ENCODE measurements at places on chromosomes 7 and 10.
A peak's percentile ranks its signal among the peaks of the same experiment; 100 is the strongest.

- DNase-seq: peak; percentile 74
These were observed 10.4 kb downstream of the ATG9B start for GRCh38 chr7:151013733-151014497.

DNA sequence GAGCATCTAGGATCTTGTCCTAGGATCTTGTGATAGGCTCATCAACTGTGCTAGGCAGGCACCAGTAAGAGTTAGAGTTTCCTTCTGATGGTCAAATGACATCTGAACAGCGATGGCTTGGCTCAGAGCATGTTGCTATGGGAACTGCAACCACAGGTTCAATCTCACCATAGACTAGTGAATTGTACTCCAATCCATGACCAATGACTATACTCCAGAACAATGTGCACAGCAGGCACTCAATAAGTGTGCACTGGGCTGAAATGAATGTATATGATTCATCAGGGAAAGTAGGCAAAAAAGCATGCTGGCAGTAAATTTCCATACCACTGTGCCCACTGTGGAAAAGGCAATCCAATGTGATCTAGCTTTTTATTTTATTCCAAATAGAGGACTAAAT lies 163.6 kb upstream of the HPS1 start:
- DNase-seq: no peak

DNA sequence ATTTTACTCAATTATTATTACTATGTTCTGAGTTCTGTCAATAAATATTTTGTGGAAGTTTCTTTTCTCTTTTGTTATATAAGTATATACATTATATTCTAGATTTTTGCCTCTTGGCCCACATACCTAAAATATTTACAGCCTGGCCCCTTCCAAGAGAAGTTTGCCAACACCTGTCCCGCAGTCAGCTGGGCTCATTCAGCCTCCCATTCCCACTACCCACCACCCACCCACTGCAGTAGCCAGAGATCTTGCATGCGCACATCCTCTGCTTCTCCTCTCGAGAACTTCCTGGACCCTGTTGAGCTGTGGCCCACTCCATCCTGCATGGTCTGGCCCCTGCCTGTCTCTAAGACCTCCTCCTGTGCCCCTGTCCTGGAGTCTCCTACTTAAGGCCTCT lies 33.6 kb downstream of the WIPF3 start:
- DNase-seq: no peak

DNA sequence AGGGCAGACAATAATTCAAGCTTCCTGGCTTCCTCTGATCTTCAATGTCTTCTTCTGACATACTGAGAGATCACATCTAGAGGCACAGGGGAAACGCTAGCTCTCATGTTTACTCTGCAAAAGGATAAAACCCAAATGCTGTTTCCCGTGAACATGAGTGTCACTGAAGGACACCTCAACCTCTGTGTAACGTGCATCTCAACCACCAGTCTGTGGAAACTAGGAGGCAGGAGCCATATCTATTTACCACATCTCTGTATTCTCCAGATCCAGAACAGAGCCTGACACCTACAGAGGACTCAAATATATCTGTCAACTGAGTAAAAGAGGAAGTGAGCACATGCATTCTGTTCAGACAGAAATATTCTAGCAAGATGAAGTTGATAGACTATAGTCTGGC lies 140.3 kb upstream of the TARP start:
- no peak for DNase-seq

DNA sequence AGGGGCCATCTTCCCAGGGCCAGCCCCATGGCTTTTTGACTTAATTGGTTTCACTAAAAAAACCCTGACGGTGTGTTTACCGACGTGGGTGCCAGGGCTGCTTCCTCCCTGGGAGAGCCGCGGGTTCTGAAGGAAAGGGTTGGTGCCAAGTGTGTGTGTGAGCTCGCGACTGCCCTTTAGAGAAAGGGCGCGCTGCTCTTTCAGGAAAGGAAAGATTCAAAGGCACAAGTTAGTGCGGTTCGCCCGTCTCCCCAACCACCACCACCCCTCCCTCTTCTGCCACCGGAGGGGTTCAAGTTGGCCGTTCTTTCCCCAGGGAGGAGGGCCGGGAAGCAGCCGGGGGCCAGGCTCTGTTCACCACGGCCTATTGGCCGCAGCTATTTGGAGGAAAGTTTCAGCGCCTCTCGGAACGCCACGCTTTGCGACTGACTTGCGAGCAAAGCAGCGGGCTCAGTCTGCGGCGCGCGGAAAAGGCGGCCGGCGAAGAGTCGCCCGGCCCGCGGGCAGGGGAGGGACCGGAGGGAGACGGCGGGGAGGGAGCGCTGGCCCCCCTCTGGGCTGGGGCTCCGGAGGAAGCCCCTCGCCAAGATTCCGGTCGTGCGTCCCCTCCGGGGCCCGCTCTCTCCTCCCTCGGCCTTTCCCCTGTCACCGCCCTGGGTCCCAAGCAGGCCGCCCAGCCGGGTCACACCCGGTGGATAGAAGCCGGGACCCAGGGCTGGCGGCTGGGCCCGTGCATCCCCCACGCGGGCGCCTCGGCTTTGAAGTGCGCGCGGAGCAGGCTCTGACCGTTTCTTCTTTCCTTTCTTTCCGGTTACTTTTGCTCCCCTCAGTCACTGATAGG lies 165.9 kb upstream of the PPP1R3A start:
- DNase-seq: peak; percentile 67

DNA sequence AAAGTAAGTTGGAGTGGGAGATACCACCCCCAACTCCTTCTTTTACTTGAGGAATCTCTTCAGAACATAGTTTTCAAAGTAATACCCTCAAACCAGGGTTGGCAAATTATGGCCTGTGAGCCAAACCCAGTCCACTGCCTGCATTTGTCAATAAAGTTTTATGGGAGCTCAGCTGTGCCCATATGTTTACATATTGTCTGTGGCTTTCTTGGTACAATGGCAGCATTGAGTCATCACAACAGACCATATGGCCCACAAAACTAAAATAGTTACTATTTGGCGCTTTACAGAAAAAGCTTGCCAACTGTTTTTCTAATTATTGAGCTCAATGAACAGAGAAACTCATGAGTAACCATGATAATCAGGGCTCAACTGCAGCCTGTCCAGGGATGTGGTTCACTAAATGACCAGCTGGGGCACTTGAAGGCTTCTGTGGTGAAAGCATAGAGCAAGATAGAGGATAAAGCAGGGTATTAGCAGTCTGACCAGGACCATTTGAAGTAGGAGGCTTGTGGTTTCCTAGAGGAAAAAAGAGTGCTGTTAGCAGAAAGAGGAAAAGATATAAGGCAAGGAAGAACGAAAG lies 196.0 kb upstream of the GRB10 start:
- DNase-seq: no peak

DNA sequence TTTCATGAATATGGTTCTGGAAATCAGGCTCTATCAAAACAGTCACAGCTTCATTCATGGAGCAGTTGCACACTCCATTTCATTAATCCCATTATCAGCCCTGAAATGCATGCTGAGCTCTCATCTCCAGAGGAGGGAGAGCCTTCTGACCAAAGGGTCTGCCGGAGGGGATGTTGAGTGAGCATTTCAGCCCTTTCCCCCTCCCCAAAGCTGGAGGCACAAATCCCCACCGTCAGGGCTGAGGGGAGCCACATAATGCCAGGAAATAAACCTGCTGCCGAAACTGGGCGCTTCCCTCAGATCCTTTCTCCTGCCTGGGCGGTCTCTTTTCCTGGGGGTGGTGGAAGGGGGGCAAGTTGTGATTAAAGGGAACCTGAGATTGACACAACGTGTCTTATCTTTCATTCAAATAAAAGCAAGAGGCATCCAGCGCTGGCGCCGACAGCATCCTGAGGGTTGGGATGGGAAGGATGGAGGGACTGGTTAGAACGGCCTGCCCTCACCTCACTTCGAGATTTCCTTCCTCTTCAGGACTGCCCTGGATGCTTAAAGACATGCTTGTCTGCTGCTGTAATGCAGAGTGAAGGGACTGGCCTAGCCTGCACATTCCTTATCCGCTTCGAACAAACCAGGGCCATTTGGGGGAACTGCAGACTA lies 71.6 kb downstream of the TLL2 start:
- DNase-seq: no peak

GRCh38 chr7:80224415-80224814 lies 89.8 kb downstream of the GNAI1 start:
- DNase-seq: no peak

GRCh38 chr10:775245-776075 lies 86.0 kb upstream of the DIP2C start:
- no peak for DNase-seq

DNA sequence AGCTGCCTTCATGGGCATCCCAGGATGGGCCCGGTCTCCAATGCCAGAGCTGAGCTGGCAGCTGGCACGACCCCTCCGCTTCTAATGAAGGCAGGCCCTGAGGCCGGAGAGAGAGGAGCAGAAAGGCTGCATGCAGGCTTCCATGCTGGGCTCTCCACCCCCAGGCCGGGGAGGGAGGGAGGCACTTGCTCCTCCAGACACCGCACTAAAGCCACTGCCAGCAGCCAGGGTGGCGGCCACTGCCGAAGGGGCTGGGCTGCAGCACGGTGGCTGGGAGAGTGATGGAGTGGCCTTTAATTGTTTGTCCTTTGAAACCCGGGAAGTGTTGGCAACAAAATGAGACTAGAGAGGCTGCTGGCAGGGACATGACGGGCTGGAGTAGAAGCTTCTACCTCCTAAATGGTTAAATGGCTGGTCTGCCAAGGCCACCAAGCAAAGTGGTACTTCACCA lies 236.5 kb downstream of the SKAP2 start:
- no peak for DNase-seq

DNA sequence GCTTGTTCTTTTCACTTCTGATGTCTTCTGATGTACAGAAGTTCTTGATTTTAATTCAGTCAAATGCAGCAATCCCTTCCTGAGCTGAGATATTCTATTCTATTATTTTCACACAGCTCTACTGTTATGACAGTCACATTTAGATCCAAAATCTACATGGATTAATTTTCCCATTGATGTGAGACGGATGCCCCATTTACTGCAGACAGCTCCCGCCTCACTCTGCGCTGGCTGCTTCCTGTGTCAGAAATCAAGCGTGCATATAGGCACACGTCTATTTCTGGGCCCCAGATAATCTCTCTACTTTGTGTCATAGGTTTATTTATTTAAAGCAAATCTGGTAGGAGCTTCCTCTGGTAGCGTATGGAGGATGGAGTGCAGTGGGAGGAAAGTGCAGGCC lies 6.7 kb downstream of the BNIP3 start:
- no peak for DNase-seq

GRCh38 chr7:22248111-22248809 lies 108.7 kb downstream of the RAPGEF5 start:
- DNase-seq: no peak

DNA sequence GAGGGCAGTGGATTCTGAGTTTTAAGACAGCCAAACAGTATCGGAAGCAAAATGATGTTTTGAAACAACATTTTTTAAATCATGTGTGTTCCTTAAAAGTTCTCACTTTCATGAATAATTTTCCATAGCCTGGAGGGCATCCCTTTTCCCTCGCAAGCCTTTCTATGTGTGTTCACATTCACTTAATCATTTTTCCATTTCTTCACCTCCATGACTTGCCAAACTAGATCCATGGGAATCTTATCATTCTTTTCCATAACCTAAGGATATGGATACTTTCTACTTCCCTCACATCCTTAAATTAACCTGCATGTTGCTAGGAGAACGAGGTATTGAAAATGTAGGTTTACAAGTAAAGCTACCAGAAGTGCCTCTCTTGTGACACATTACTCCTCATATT lies 94.2 kb upstream of the NPVF start:
- DNase-seq: no peak

GRCh38 chr10:69461243-69462025 lies 10.2 kb downstream of the TSPAN15 start:
- DNase-seq: no peak

DNA sequence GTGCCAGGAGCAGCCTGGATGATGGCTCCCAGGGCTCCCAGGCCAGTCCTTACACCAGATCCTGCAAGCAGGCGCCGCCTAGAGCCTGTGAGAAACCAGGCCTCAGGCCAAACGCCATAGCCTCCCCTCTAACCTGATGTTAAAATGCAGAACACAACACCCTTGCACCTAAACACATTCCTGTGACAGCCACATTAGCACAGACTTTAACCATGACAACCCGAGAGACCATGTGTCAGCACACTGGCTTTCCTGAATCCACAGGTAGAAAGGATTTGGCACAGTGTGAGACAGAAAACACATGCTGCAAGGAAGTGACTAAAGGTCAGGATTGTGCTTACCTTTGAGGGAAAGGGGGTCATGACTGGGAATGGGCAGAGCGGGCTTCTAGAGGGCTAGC lies 59.9 kb downstream of the SGMS1 start:
- peak; percentile 64 for DNase-seq
